ENCODE measurements at places on chromosomes 7 and 10.

DNA sequence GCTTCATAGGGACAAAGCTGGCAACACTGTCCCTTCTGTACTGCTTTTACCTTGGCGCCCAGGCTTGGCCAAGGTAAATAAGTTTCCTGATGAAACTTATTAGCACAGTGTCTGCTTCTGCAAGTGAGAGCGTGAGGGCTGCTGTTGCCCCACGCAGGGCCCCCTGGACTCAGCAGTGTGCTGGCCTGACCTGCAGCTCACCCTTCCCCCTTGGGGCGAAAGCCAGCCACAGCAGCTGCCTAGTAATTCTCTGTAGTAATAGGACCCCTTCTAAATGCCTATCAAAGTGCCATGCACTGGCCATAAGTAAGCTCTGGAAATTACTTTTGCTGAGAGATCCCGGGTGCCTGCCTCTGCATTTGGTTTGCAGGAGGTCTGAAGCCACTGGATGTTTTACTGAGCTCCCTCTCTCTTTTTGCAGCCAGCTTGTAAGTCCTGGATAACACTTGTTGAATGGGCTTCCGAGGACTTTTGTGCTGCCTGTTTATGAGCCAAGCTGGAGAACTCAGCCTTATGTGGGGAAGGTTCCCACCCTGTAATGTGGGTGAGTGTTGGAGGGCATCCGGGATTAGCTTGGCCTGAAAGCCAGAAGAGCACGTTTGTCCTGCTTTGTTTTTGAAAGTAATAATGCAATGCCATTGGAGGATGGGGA is 293.9 kb downstream of the C7orf25 start:
- DNase-seq = no peak

- no peak for DNase-seq
Observed at GRCh38 chr7:126361183-126361582, 891.6 kb downstream of the GRM8 start.

- no peak for DNase-seq
Observed at GRCh38 chr7:100673942-100674410, 436 bp downstream of the GNB2 start.

DNA sequence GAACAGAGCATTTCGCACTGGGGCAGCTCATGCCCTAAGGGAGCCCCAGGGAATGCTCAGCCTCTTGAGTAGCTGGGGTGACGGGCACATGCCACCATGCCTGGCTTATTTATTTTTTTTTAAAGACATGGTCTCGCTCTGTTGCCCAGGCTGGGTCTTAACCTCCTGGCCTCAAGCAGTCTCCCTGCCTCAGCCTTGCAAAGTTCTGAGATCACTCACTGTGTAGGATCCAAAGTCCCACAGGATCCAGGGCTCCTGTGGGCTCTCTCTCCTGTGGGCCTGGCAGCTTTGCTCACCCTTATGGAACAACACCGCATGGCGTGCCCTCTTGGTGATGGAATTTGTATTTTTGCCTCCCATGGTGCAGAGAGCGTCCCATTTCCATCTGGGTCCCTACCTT is 34.0 kb downstream of the TMEM120A start:
- DNase-seq = no peak

DNA sequence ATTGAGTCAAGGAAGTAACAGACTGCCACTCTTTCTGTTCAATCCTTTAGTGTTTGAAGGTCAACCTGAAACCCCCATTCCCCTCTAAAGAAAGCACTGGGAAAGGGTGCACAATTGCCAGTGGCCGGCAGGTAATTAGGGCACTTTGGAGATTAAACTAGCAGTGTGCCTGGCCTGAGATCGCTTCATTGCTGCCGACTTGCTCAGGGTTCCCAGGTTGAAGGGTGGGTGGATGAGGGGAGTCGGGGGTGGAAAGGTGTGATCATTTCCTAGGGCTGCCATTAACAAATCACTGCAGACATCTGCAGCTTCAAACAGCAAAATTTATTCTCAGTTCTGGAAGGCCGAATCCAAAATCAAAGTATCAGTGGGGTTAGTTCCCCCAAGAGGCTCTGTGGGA is 16.3 kb upstream of the BTBD16 start:
- DNase-seq = no peak

GRCh38 chr7:22896917-22897316 is 74.3 kb upstream of the TOMM7 start:
- no peak for DNase-seq

DNA sequence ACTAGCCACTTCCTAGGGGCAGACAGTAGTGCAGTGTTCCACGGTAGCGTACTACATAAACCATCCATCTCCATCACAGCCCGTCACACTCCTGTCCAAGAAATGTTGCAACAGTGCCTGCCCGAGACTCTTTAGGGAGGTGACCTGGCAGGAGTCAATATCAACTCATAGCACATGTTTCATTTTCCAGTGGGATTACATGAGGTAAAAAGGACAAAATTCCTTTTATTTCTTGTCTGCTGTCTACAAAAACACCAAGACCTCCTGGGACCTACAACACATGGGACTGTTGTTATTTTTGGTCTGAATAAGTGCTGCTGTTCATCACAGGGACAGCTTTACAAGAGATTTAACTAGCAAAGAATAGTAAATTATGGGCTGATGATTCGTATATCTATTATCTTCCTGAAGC is 99.9 kb downstream of the MPP7 start:
- no peak for DNase-seq

DNA sequence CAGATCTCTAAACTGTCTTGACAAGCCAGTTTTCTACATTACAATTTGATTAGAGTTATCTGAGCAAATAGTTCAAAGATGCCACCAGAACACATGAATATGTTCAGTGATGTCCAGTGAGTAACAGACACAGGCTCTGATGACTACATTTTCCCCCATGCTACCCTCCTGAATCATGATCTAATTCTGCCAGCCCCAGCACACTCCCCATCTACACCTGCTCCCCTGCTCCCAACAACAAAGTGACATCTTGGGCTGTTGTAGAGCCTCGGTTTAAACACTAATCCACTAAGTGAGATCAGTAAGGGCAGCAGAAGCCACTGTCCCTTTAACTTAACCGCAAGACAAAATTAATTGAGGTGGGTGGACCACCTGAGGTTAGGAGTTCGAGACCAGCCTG is 104.6 kb downstream of the PROSER2 start:
- DNase-seq = no peak

DNA sequence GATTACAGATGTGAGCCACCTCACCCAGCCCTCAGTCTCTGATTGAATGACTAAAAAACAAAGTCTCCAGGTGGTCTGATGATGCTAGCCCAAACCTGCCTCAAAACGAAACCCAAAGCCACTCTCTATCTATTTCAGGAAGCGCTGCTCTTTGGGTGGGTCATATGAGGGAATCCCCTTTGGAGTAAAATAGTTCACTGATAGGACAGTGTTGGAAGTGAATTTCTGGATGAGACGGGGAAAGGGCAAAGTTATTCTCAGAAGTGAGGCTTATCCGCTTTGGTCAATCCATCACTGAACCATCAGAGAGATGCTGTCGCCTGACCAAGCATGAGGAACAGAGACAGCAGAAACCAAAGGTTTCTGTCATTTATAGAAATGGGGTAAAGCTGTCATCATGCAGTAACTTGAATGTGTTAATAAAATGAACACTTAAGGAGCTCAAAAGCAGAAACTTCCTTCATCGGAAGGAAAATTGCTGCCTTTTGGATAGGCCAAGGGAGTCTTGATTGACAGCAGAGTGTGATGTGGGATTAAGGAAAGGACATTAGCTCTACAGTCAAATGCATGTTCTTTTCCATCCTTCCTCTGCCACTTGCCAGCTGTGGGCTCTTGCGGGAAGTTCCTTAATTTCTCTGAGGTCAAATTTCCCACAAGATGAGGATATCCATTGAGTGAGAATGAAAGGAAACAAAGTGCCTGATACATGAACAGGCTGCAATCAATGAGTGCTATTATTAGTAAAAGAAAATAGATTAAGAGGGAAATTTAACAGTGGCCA is 64.9 kb upstream of the C1QL3 start:
- no peak for DNase-seq

DNA sequence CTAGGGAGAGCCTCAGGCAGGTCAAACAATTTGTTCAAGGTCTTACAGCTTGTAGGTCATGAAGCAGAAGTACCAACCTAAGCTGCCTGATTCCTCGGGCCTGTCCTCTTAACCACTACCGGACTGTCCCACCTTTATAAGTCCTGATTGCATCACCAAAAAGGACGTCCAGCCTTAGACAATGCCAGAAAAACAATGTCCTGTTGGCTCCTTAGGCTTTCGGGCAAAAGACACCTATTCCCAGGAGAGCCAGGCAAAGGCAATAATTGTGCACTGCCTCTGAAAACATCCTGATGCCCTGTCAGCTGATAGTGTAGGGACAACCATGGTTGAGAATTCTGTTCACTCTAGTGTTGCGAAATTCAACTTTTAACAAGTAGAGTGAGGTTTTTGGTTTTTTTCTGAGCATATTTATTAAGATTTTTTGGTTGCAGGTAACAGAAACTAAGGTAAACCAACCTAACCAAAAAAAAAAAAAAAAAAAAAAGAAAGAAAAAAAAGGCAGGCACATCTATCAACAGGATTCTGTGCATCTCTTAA is 40.5 kb downstream of the CDHR3 start:
- no peak for DNase-seq

DNA sequence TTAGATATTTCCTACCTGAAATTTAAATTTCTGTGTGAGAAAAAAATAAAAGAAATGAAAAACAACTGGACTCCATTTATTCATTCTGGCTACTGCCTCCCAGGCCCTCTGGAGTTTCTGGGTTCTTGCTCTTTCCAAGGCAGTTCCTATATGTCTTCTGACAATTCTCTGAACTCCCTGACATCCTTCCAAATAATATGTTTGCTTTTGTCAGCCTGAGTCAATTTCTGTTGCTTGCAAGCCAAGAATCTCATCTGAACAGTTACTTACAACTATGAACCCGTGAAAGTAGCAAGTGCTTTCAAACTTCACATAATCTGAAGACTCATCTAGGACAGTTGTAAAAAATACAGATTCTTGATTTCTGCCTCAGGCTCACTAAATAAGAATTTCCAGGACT is 216.7 kb upstream of the NPVF start:
- no peak for DNase-seq

- DNase-seq = no peak
Observed at GRCh38 chr7:47493976-47494911, 87.7 kb downstream of the TNS3 start.

DNA sequence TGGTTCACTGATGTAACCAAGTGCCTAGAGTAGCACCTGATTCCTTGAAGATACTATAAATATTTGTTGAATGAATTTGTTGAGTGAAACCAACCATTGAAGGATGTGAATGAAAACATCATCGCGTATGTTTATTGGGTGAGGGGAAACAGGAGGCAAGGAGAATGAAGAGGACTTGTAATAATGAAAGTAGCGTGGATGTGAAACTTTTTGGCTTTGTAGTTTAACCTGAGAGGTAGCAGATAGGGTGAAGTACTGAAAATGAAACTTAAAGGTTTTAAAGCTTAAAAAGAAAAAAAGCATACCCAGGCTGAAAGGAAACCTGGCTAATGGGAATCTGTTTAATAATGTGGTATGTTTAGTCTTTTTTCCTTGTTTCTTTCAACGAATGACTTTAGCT is 5.2 kb downstream of the CCNY start:
- DNase-seq = no peak

GRCh38 chr10:13973742-13974141 is 357.0 kb downstream of the FRMD4A start:
- no peak for DNase-seq

- DNase-seq = no peak
Observed at GRCh38 chr7:104862719-104863118, 151.3 kb upstream of the KMT2E start.

GRCh38 chr10:124724279-124725027 is 19.7 kb downstream of the FAM53B start:
- no peak for DNase-seq

GRCh38 chr10:123651421-123652047 is 14.6 kb upstream of the GPR26 start:
- DNase-seq = no peak

GRCh38 chr10:12769323-12770044 is 232.0 kb downstream of the CCDC3 start:
- no peak for DNase-seq

- DNase-seq = no peak
Observed at GRCh38 chr7:85022064-85022697, 164.7 kb downstream of the SEMA3D start.

DNA sequence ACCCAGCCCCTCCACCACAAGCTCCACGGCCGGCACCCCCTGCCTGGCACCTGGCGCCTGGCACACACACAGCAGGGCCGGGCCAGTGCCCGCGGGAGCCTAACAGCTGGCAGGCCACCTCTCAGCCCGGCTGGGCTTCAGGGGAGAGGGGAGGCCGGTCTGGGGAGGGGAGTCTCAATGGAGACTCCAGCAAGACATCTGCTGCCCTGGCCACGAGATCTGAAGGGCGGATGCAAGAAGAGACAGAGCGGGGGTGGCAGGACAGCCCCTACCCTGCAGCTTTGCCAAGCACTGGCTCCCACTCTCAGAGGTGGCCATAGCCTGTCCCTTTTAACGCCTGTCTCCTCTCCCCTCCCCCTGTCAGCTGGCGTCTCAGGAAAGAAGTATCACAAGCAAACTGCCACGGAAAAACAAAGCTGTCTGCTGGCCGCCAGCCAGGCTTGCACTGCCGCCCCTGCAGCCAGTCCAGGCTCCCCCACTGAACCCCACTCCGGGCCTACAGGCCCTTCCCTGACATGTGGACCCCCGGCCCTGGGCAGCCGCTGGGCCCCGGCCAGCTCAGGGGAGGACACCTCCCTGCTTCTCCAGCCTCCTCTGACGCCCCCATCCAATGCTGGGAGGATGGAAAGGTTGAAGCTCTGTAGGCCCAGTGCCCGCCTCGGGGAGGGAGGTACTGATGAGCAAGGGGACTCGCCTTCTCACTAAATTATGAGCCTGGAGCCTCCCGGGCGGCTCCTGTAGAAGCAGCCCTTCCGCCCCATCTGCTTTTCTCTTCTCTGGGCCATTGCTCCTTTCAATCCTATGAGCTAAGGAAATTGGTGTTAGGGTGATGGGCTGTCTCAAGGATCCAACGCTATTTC is 178.4 kb downstream of the ARHGAP12 start:
- no peak for DNase-seq

- no peak for DNase-seq
Observed at GRCh38 chr7:27137640-27138315, 5.7 kb downstream of the HOXA5 start.

DNA sequence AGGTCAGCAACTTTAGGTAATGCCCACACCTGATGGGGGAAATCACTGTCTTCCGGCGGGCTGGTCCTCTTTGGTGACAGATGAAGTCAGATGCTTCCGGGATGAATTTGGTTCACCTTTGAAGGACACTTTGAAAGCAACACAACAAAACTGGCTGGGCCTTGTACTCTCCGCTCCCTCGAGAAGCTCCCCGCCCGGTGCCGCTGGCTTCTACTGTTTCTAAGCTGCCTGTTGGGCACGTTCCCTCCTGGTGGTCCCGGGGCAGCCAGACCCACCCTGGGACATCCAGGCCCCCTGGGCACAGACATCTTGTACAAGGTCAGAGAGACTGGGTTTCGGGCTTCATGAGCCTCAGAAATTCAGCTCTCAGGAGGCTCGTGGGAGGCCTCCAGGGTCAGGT is 452.3 kb downstream of the DNAJB6 start:
- no peak for DNase-seq

GRCh38 chr10:27330074-27330473 is 89.5 kb upstream of the ACBD5 start:
- DNase-seq = no peak
